Activated CD4-positive, CD25-positive, alpha-beta regulatory T cell (primary cell): ENCODE measurements at places on chromosomes 12 and 14.

DNA sequence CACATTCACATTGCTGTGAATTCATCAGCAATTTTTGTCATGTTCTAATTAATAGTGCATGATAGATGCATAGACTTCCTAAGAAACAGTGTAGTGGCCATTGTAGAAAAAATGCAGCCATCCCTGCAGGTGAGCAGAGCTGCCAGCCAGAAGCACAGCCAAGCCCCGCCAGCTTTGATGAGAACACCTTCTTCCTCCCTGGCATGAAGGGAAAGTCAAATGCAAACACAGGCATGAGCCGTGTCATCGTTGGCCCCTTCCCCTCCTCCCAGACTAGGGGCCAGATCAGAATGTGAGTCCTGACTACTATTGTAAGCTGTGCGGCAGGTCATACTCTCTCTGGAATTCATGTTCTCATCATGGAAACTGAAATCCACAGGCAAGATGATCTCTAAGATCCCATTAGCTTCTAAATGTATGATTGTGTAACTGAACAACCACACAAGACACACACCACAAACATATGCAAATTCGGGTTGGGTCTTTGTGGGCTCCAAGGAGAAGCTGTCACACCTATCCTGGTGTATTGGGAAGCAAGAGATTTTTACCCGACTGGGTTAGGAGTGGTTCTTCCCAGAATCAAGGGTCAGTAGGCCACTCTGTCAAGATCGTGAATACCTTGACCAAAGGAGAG lies 2.8 kb upstream of the AQP2 start:
- DNase-seq: no peak

DNA sequence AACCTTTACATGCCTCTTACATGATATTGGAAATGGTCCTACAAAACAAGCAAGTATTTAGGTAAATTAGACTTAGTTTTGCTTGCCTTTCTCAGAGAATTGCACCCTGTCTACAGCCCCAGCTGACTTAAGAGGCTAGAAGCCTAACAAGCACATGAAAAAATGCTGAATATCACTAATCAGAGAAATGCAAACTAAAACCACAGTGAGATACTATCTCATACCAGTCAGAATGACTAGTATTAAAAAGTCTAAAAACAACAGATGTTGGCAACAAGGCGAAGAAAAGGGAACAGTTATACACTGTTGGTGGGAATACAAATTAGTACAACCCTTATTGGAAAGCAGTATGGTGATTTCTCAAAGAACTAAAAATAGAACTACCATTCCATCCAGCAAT lies 103.8 kb downstream of the EGLN3 start:
- no peak for DNase-seq

DNA sequence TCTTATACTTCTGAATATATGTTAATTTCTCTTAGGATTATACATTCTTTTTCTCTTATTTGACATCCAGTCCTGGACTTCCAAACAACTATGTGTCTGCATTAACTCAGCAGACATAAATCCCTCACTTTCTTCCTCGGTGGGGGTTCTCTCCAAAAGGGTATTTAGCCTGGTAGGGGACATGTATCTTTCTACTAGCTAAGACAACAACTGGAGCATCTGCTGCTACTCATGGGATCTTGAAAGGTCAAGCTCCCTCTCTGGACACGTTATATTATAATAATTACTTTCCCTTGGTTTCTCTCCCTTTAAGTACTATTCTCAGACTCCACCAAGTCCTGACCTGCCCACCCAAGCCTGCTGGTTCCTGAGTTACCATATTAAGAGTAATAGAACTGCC lies 983.7 kb upstream of the FLRT2 start:
- DNase-seq: no peak

GRCh38 chr12:121793838-121794533 lies 498 bp upstream of the RHOF start:
- peak; percentile 88 for DNase-seq

DNA sequence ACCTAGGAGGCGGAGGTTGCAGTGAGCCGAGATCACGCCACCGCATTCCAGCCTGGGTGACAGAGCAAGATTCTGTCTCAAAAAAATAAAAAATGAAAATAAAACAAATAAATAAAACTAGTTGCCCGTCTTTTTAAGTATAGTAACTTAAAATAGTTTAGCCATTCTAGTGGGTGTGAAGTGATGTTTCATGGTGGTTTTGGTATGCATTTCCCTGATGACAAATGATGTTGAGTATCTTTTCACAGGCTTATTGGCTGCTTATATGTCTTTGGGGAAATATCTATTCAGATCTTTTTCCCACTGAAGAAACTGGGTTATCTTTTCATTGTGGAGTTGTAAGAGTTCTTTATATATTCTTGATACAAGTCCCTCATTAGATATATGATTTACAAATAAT lies 102.4 kb upstream of the METAP2 start:
- no peak for DNase-seq

GRCh38 chr12:7373226-7373625 lies 69.4 kb downstream of the ACSM4 start:
- DNase-seq: no peak

DNA sequence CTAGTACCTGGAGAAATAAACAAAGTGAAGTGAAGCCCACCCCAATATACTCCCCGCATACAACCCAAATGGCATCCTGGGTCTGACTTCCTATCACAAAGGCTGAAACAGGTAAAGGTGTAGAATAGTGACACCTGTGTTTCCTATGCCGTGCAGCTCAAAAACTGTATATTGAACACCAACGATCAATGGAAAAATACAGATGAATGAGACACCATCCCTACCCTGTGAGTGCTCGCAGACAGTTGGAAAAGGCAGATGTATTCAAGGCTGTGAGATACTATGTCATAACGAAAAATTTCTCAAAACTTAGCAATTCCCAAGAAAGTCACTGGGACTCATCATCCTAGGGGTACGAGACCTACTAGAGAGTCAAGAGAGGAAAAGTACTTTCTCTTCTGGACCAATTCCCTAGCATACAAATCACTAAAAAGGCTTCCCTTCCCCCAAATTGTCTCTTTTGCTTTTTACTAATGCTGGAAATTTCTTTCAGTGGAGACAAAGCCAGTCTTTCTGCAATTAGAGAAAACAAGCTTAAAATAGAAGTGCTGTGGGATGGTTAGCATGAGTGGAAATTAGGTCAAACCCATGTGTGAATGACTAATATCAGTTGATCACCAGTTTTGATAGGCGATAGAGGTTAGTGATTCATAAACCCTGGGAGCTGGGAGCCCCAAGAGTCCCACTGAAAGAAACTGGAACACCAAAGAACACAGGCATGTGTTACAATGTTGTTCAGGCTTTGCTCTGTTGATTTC lies 249.7 kb downstream of the SPTSSA start:
- no peak for DNase-seq

- DNase-seq: no peak
These were observed 528.4 kb upstream of the LMO3 start for GRCh38 chr12:17134315-17134714.

- no peak for DNase-seq
These were observed 58.2 kb upstream of the STRN3 start for GRCh38 chr14:31084385-31084784.
